ENCODE measurements at places on chromosomes 16 and 17.

DNA sequence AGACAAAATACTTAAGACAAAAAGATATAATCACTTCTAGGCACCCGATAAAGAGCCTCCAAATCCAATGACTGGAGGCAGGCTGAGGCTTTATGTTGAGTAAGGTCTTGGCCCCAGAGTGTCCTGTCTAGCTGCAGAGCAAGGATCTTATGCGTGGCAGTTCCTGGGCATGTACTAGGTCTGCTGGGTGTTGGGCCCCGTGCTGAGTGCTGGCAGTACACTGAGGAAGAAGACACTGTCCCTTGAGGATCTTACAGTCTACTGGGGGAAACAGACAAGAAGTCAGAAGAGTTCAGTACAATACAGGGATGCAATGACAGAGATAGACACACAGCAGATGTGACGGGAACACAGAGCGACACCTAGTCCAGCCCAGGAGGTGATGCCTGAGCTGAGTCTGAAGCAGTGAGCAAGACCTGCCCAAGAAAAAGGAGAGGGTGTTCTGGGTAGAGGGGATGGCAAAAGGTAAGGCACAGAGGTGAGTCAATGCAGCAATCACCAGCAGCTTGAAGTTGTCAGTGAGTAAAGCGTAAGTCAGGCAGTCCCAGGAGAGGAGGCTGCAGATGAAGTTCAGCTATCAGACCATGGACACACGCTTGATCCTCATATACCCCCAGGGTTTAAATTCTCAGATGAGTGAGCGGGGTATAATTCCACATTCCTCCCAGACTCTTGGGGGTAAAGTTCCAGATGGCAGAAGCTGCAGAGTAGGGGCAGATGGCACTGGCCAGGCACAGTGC, 18.1 kb downstream of the MAP3K14 start:
- DNase-seq: no peak

DNA sequence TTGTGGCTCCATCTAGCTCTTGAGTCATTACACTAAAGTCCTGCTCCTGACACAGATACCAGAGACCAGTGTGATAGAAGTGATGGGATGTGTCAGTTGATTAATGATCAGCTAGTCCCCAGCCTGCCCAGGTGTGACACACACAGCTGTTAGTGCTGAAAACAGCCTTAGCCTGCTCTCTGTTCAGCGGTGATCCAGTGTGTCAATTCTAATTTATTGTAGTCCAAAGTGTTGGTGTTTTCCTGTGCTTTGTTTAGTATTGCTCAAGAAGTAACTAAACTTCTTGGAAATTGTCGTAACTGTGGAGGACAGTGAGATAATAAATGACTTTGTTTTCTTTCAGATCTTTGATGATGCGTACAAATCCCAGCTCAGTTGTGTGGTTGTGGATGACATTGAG, 92.3 kb downstream of the WNT3 start:
- no peak for DNase-seq

DNA sequence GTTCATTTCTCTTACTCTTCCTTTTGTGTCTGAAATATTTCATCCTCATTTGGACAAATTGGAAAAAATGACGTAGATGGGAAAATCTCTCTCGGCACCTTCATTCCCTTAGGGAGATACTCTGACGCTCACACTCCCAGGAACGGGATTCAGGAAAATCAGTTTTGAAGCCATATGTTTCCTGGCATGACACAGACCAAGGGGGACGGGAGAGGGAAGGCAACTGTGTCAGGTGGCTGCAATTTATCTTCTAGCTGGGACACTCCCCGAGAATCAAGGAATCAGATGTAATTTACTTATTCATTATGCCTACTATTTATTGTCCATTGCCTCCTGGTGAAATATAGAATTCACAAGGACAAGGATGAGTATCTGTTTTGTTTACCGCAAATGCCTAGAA, 65.5 kb downstream of the IRX5 start:
- no peak for DNase-seq

DNA sequence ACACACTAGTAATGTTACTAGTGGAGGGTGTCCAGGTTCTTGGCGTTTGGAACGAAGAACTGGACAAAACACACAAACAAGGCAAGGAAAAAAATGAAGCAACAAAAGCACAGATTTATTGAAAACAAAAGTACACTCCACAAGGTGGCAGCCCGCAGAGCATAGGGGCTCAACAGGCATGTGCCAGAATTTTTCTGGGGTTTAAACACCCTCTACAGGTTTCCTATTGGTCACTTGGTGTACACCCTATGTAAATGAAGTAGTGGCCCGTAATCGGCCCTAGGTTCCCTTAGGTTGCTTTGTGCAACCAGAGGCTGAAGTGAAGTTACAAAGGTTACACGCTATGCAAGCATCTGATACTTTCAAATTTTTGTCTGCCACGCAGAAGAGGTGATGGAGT, 8.1 kb downstream of the OR2C1 start:
- DNase-seq: no peak

- DNase-seq: no peak
These were observed 1.4 kb upstream of the CHST4 start for GRCh38 chr16:71524566-71525553.

GRCh38 chr17:5203908-5204294, 12.2 kb upstream of the ZNF594 start:
- DNase-seq: no peak

DNA sequence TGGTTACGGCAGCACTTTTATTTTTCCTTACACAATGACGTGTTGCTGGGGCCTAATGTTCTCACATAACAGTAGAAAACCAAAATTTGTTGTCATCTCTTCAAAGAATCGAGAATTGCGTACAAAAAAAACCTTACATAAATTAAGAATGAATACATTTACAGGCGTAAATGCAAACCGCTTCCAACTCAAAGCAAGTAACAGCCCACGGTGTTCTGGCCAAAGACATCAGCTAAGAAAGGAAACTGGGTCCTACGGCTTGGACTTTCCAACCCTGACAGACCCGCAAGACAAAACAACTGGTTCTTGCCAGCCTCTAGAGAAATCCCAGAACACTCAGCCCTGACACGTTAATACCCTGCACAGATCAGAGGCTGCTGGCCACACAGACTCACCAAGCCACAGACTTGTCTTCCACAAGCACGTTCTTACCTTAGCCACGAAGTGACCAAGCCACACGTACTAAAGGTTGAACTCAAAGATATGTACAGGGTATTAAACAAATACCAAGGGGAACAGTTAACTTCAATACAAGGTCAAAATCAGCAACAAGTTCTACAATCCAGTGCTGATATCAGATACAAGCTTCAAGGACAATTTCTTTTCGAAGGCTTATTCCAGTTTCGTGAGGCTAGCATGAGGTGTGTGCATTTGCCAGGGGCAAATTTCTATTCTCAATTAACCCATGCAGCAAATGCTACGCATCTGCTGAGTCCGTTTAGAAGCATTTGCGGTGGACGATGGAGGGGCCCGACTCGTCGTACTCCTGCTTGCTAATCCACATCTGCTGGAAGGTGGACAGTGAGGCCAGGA, 2.4 kb downstream of the ACTG1 start:
- DNase-seq: no peak

- DNase-seq: no peak
These were observed 3.2 kb downstream of the TMEM114 start for GRCh38 chr16:8587065-8587464.

GRCh38 chr17:76546556-76547182, 6.8 kb downstream of the PRCD start:
- no peak for DNase-seq

DNA sequence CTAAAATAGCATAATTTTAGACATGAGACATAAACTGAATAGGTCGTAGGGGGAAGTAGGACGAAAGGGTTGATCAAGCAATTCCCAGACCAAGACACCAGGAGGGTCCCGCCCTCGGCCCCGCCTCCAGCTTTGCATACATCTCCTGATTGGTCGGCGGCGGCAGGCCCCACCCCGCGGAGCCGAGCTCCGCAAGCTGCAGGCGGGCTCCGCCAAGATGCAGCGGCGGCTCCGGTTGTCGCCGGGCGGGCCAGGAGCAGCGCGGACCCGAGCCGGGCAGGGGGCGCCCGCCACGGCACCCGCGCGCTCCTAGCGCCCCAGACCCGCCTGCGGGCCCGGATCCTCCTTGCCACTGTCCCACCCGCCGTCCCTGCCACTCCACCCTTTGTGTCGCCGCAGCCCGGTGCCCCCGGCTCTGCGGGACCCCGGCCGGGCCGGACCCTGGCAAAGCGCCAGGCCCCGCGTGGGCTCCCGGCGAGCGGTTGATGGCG, at the start of gene CDR2L:
Gene CDR2L, plus strand, starts transcription at position 215 of the 491 bp plus-strand sequence. CDS start 412 bp downstream, outside the sequence.
- peak; percentile 77 for DNase-seq

- no peak for DNase-seq
These were observed 178.5 kb upstream of the TBX2 start for GRCh38 chr17:61221181-61221580.

- DNase-seq: no peak
These were observed 3.4 kb upstream of the TM4SF5 start for GRCh38 chr17:4768298-4768697.

GRCh38 chr17:65559804-65560627, 1.4 kb downstream of the AXIN2 start:
- DNase-seq: no peak

GRCh38 chr16:26334218-26335111, 642.7 kb downstream of the HS3ST4 start:
- no peak for DNase-seq

- no peak for DNase-seq
These were observed 38.2 kb upstream of the PIRT start for GRCh38 chr17:10875984-10876555.

DNA sequence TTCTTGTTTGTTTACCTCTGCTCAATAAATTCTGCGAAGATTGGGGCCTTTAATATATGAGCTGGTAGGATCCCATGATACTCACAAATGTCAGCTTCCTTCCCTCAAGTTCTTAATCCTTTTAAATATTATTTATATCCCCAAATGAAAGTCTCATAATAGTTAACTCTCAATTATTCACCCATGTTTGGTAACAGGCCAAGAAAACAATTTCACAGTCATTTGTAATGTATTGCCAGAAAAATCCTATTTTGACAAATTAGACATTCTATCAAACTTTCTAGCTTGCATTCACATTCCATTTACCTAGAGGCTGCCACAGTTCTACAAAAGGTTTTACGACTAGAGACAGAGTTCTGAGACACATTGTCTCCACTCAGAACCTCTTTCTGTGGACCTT, 441.2 kb downstream of the UTP18 start:
- DNase-seq: no peak

DNA sequence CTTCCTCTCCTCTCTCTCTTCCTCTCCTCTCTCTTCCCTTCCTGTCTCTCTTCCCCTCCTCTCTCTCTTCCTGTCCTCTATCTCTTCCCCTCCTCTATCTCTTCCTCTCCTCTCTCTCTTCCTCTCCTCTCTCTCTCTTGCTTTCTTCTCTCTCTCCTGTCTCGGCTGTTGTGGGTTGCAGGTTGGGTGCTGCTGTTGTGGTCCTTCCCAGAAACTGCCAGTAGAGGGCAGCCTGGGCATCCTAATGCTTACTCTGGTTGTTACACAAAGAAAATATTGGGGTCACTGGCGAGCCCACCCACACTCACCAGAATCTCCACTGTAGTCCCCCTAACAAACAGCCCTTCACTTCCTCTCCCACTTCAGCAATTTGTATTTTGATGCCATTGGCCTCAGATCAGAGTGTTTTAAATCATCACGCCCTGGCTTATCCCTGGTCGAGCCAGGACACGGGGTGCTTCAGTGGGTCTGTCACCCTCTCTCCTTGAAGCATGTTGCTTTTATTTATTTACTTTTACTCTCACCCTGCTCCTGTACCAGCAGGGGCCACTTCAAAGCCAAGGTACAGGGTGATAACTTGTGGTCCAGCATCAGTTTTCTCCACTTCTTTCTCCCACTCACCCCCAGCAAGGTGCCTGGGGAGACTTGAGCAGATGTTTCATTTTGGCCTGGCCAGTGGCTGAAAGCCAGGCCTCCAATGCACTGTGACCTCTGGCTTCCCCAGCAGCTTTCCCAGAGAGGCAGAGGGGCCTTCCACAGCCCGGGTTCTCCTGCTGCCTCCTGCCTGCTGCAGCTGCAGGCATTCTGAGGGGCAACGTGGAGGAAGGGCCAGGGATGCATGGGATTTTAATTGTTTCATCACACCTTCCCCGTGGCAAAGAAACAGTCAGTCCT, 4.7 kb upstream of the MMP15 start:
- no peak for DNase-seq

- DNase-seq: no peak
These were observed 1.7 kb downstream of the GALR2 start for GRCh38 chr17:76076146-76076764.

DNA sequence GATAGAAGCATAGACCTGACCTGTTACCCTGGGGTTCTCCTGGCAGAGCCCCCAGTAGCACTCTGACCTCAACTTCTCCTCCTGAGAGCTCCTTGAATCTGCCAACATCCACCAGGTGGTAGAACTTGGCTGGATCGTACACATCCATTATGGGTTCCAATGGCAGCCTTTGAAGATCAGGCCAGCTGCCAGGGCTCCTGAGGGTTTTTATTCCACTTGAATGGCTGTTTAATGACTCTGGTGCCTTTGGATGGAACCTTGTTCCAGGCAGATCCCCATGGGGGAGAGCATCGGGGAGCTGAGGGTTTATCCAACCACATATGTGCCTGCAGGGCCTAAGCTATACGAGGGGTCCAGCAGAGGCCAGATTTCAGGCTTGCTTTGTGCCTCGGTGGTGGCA, 47.1 kb upstream of the CLEC19A start:
- no peak for DNase-seq

GRCh38 chr16:12271006-12271405, 294.5 kb downstream of the SNX29 start:
- DNase-seq: no peak

DNA sequence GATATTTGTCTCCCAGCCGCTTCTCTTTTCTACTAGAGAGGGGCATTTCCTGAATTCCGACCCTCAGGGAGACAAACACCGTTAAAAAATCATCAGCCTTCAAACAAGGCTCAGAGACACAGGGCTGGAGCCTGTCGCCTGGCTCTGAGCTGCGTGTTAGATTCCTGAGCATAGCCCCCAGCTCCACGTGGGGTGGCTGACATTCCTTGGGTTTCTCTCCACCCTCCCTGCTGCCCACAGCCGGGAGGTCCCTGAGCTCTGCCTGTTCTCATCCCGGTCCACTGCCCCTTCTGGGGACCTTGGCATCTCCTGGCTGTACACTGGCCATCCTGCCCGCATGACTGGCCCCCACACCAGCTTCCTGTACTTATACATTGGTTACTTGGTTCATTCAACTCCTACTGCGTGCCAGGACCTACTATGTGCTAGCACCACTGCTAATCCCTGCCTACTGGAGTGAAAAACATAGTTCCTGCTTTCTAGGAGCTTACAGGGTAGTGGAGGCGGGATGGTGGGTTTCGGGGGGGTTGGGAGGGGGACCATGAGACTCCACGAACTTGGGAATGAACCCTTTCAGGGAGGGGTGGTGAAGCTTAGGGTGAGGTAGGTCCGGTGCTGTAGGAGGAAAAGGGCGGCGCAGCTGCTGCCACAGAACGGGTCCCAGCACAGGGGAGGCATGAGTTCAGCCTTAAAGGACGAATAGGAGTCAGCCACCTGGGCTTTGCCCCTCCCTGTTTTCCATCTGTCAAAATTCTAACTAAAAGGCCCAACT, 52.1 kb upstream of the TMEM132E start:
- no peak for DNase-seq
